Activated T-cell treated with anti-CD3 and anti-CD28 coated beads, Interleukin-2, amount 50 U/mL, for 48 hours (primary cell): ENCODE measurements at places on chromosomes 3 and 15.

- DNase-seq: no peak
These were observed 113.9 kb downstream of the PDE8A start for GRCh38 chr15:85095566-85095965.

- DNase-seq: no peak
These were observed 1244.5 kb downstream of the OTOL1 start for GRCh38 chr3:162740941-162741596.

DNA sequence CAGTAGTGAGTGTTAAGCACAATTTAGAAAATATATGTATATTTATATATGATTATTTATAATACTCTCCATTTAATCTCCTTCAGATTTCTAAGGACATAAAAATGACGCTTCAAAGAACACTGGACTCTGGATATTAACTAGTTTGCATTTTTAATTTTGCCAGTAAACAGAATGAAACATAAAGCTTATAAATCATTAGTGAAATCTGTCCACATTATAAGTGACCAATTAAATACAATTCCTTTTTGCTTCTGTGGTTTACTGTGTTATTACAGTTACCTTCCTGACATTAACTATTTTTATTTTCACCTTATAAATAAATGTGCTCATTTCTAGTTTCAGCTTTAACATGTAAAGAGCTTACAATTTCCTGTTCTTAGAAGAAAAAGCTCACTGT, 1081.1 kb upstream of the EPHA6 start:
- no peak for DNase-seq

DNA sequence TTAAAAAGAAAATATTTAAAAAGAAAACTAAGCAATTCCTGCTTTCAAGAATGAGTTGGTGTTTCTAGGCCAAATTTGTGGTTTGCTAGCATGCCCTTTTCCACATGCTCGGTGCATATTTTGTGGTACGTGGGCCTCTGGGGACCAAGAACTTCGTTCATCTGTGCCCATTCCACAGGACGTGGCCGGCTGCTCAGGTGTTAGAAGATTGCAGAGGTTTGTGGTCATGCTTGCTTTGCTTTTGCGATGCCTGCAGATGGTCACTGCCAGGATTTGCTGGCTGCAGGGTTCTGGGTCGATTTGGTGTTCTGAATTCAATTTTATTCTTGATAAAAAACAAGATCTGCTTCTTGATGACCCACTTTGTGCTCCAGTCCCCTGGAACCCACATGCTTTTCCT, 7.5 kb downstream of the PSTPIP1 start:
- peak; percentile 37 for DNase-seq
